ENCODE measurements at places on chromosomes 4 and X. TPM values are rescaled to one million over a fixed set of nuclear protein-coding genes. Genes with fewer than 3 reads are reported as not detected.

DNA sequence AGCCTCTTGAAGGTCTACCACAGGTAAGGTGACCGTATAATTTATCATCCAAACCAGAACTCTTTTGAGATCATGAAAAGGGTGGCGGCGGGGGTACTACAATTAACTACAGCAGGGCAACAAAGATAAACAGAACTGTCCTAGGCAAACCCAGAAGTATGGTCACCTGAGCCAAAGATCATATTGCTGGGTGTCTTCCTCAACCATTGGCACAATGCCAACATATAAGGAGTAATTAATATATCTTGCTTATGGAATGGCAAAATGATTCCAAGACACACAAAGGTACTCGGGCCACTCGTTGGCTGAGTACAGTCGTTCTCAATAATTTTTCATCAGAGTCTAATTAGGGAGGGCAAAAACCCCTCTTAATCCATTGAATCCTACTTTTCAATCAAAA is 273.3 kb downstream of the QDPR start:
- no peaks in the 10 kb centered on the region for H3K27me3 ChIP-seq
- H3K36me3 ChIP-seq: no peaks in the 10 kb centered on the region
- no peaks in the 10 kb centered on the region for H3K4me1 ChIP-seq
- H3K4me3 ChIP-seq: no peak overlapping the region

DNA sequence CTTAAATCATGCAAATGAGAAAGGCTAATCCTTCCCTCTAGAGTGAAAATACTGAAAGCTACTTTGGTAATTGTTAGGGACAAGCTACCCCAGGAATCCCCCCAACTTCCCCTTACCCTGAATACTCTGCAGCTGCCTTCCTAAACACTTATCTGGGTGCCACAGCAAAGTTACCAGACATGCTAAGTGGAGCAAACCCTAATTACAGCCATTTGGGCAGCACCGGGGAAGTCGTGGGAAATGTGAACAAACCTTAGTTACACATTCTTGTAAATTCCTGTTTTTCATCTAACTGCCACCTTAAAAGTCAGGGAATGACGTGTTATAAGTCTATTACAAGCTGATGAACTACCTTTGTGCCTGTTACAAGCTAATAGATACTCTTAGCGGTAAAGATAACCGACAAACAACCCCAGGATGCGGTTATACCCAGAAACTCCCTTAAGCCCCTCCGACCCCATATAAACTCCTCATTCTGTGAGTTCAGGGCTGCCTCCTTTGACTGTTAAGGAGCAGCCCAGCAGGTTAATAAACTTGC is 66.0 kb upstream of the PLAC8 start:
- no peak overlapping the region for H3K4me3 ChIP-seq
- no peak overlapping the region for H3K27ac ChIP-seq
- H3K27me3 ChIP-seq: no peaks in the 10 kb centered on the region
- DNase-seq: no peak
- H3K36me3 ChIP-seq: no peaks in the 10 kb centered on the region
- H3K4me1 ChIP-seq: no peaks in the 10 kb centered on the region

- H3K36me3 ChIP-seq: no peaks in the 10 kb centered on the region
- no peak for DNase-seq
- H3K27me3 ChIP-seq: no peaks in the 10 kb centered on the region
- H3K4me1 ChIP-seq: peaks cover 8% of the 10 kb centered on the region
- H3K4me3 ChIP-seq: no peak overlapping the region
These were observed 37.9 kb downstream of the LDB2 start for GRCh38 chr4:16860516-16860915.

DNA sequence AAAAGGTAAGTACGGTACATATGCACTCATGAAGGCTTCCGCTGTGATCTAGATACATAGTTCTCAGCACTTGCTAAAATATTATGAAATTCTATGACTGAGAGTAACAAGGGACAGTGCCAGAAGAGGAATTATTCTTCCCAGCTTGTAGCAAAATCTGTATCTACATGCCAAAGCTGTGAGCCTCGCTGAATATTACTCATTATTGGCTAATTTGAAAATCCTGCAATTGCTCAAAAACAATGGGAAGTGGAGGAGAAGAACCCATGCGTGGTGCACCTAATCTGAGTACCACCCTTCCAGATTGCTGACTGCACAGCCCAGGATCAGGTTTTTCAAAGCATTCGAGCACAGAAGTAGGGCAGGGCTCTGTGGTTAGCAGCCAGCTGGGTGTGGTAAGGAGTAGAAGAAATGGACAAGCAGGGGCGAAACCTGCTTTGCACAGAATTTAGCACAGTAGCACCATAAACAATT is 17.4 kb upstream of the PDCL2 start:
- no peak for DNase-seq
- no peaks in the 10 kb centered on the region for H3K4me1 ChIP-seq
- H3K36me3 ChIP-seq: no peaks in the 10 kb centered on the region
- H3K27me3 ChIP-seq: no peaks in the 10 kb centered on the region

- H3K4me1 ChIP-seq: peaks cover 29% of the 10 kb centered on the region
- H3K4me3 ChIP-seq: peak within 1 kb of the TSS; percentile 42
- H3K36me3 ChIP-seq: no peaks in the 10 kb centered on the region
- peak within 1 kb of the TSS; percentile 76 for H3K27ac ChIP-seq
- DNase-seq: peak; percentile 94
- H3K27me3 ChIP-seq: no peaks in the 10 kb centered on the region
These were observed at the start of gene FAM13A for GRCh38 chr4:89056953-89057398. TSS of gene FAM13A (minus strand) at chr4:89057185. CDS start at chr4:89056964, 221 bp downstream.

DNA sequence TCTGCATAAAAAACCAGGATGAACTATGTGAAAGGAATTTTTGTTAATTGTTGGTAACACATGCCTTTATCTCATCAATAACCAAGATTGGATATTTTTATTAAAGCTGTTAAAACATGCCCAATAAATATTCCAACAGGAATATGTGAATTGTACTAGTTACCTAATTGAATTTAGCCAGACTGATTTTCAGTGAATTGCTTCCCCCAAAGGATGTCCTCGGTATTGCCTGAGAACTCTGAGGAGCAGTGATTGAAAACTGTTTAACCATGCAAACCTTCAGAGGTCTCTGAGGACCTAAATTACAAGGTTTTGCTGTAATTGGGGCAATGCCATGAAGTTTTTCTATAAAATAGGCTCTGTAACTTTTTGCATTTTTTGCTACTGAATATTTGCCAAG is 66.6 kb downstream of the BLTP1 start:
- peaks cover 23% of the 10 kb centered on the region for H3K36me3 ChIP-seq
- no peaks in the 10 kb centered on the region for H3K27me3 ChIP-seq
- DNase-seq: no peak
- no peaks in the 10 kb centered on the region for H3K4me1 ChIP-seq

- no peak for DNase-seq
- H3K27me3 ChIP-seq: no peaks in the 10 kb centered on the region
- H3K4me1 ChIP-seq: no peaks in the 10 kb centered on the region
These were observed 1064.7 kb upstream of the GRIA3 start for GRCh38 chrX:122119361-122119760.

DNA sequence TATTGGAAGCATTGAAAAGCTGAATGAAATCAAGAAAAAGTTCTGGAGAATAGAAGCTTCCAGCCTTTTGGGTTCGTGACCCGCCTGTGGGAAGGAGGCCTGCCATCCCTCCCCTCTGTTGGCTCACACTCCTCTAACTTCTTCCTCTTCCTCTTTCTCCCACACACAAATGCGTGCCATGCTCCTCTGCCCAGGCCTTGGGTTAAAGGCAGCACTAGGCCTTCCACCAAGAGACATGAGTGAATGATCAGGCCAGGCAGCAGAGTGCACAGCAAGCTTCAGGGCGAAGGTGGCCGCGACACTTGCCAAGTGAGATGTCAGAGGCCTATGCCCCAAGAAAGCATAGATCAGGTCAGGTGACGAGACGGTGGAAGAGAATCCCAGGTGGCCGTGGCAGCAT is 38.4 kb downstream of the FAM193A start:
- no peak overlapping the region for H3K4me3 ChIP-seq
- H3K4me1 ChIP-seq: peaks cover 51% of the 10 kb centered on the region
- H3K27ac ChIP-seq: no peak overlapping the region
- H3K36me3 ChIP-seq: no peaks in the 10 kb centered on the region

GRCh38 chr4:74772783-74773182 is 21.5 kb downstream of the BTC start:
- no peak overlapping the region for H3K27ac ChIP-seq
- H3K27me3 ChIP-seq: no peaks in the 10 kb centered on the region
- DNase-seq: no peak
- no peaks in the 10 kb centered on the region for H3K36me3 ChIP-seq
- peaks cover 8% of the 10 kb centered on the region for H3K4me1 ChIP-seq

GRCh38 chrX:121336831-121337421 is 289.5 kb downstream of the GLUD2 start:
- H3K27ac ChIP-seq: no peak overlapping the region
- no peaks in the 10 kb centered on the region for H3K4me1 ChIP-seq
- no peaks in the 10 kb centered on the region for H3K36me3 ChIP-seq
- no peak overlapping the region for H3K4me3 ChIP-seq
- H3K27me3 ChIP-seq: no peaks in the 10 kb centered on the region

DNA sequence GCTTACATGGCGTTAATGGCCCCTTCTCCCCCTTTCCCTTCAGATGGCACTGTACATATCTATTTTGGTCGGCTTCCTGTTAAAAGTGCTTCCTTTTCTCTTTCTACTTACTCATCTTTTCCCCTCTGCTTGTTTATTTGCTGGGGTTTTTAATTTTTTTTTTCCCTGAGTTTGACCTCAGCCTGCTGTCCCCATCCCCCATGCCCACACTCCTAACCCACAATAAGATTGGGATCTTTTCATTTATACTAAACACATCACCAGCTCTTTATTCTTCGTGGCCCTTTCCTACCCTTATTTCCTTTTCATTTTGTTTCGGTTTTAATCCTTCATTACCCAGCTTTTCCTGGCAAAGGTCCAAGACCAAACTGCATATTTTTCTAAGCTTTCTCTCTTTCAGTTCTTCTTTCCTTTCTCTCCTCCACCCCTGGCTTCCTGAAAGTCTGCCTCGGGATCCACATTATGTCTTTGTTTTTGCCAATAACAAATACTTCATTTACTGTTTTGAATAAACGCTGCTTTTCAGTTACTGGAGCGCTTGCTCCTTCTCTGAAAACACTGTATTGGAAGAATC is 152.0 kb upstream of the USP9X start:
- H3K4me3 ChIP-seq: peak overlapping the region; percentile 6
- DNase-seq: no peak
- H3K4me1 ChIP-seq: peaks cover 5% of the 10 kb centered on the region
- H3K27ac ChIP-seq: peak overlapping the region; percentile 59

DNA sequence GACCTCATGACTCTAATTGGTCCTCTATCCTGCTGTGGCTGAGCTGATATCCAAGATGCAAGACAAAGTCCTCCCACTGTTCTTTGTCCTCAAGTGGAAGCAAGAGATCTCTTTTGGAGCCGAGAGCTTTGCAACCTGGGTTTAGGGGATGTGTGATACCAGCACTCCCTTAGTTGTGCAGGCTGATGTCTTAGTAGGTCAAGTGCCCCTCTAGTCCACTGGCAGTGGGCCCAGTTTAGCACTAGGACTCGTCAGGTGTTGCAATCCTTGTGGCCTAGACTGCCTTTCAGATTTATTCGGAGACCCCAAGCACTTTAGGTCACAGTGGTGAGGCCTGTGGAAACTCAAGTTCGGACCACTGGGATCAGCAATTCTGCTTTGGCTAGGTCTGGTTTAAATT is 64.0 kb downstream of the GPRASP3 start:
- no peaks in the 10 kb centered on the region for H3K36me3 ChIP-seq
- DNase-seq: no peak
- no peak overlapping the region for H3K27ac ChIP-seq
- no peaks in the 10 kb centered on the region for H3K27me3 ChIP-seq
- H3K4me3 ChIP-seq: no peak overlapping the region

GRCh38 chrX:39900777-39901170 is 197.0 kb downstream of the BCOR start:
- no peak overlapping the region for H3K4me3 ChIP-seq
- no peaks in the 10 kb centered on the region for H3K27me3 ChIP-seq
- peaks cover 24% of the 10 kb centered on the region for H3K4me1 ChIP-seq

- H3K27me3 ChIP-seq: no peaks in the 10 kb centered on the region
- H3K36me3 ChIP-seq: no peaks in the 10 kb centered on the region
- H3K27ac ChIP-seq: no peak overlapping the region
These were observed 857.2 kb upstream of the INTU start for GRCh38 chr4:126775485-126776106.

DNA sequence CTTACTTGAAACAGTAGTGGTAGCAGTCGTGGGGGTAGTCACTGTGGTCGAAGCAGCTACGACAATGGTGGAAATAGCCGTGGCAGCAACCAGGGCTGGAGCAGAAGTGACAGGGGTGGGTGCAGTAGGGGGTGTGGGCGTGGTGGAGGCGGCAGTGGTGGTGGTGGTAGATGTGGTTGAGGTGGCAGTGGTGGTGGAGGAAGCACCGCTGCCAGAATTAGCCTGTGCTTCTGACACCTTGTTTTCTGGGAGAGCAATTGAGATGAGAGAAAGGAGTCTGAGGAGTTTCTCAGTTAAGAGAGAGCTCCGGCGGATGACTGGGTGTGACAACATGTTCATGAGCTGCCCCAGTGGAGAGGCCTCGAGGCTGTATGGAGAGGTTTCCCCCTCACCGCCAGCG is 113.5 kb upstream of the HSD17B10 start:
- no peaks in the 10 kb centered on the region for H3K4me1 ChIP-seq
- no peak overlapping the region for H3K4me3 ChIP-seq
- DNase-seq: no peak
- H3K27ac ChIP-seq: no peak overlapping the region

- H3K27ac ChIP-seq: no peak overlapping the region
- no peaks in the 10 kb centered on the region for H3K4me1 ChIP-seq
- no peak for DNase-seq
- H3K36me3 ChIP-seq: no peaks in the 10 kb centered on the region
These were observed 35.4 kb upstream of the SPANXB1 start for GRCh38 chrX:140967036-140967435.

DNA sequence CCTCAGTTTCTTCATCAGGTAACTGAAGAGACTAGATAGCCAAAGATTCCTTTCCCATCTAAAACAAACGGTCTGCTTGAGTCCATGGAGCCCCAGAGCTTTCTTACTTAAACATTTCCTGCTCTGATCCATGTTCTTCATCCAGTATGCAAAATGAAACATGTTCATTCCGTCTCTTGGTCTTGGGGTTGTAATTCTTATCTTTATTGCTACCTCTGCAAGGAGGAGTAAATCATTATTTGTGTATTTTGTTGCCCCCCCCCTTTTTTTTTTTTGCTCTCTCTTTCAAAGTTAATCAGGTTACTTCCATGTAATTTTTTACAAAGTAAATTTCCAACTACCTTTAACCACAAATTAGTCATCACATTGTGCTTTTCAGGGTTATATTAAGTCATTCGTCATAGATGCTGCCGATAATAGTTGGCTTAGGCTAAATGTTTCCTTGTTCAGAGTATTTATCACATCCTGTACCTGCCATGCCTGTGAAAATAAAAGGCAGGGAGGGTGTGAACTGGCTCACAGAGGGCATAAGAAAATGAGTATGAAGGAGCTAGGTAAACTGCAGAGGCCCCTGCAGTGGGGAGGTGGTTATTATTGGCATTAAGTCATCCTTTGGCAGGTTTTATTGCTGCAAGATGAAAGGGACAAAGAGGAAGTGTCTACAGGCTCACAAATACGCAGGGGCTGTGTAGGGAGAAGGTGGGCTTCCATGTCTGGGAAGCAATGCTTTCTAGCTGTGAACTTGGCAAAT is 76.7 kb upstream of the HS3ST1 start:
- peaks cover 8% of the 10 kb centered on the region for H3K4me1 ChIP-seq
- no peaks in the 10 kb centered on the region for H3K27me3 ChIP-seq
- no peak for DNase-seq
- no peak overlapping the region for H3K4me3 ChIP-seq
- no peak overlapping the region for H3K27ac ChIP-seq
- H3K36me3 ChIP-seq: no peaks in the 10 kb centered on the region

AKAP4 gene
- not detected for total RNA-seq

NUP62CL gene
- 10.6 TPM for total RNA-seq

PCDH19 gene
- 3.4 TPM for total RNA-seq

TAF7L gene
- 2.5 TPM for total RNA-seq

SYTL4 gene
- 21.9 TPM for total RNA-seq

CXorf58 gene
- not detected for total RNA-seq

POF1B gene
- total RNA-seq: 18.7 TPM

TRIM61 gene
- total RNA-seq: not detected

VSIG1 gene
- 0.25 TPM for total RNA-seq

YY2 gene
- 0.98 TPM for total RNA-seq
